ENCODE measurements at places on chromosomes 12 and 14. TPM values are rescaled to one million over a fixed set of nuclear protein-coding genes. Genes with fewer than 3 reads are reported as not detected.

The CACNA2D4 gene
- total RNA-seq, result 1.00 TPM

The DCN gene
- total RNA-seq, result 1,072 TPM

The CCDC38 gene
- total RNA-seq, result not detected

The BMP4 gene
- total RNA-seq, result 10.6 TPM

DNA sequence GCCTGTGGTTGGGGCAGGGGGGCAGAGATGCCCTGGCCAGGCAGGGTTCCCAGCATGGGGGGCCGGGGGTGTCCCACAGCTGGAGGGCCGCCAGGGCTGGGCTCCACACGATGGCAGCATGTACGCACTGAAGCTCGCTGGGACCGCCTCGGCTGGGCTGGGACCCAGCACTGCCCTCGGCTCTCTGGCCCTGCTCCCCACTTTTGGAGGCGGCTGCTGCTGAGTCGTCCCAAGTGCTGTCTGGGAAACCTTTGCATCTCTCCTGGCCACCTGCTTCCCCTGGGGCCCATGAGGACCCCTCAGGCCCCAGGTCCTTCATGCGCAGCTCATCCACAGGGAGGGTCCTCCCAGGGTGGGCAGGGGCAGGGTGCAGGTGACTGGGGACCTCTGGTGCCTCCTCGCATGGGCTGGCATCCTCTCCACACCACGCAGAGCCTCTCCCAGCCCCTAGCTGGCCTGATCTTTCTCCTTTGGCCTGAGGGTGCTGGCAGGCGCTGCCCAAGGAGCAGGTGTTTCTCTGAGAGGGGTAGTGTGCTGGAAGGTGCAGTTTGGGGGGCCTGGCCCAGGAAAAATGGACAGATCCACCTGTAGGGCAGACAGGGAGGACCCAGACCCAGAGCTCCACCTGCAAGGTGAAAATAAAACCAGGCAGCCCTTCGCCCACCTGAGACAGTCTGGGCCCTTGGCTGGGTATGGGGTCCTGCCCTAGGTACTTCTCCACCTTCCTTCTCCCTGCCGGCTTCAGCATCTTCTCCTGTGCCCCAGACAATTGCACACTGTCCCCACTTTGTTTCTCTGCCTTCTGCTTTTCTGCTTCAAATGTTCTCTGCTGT, 46.9 kb downstream of the DLK1 start:
- no peak for DNase-seq
- no peaks in the 10 kb centered on the region for H3K4me1 ChIP-seq
- peaks cover 14% of the 10 kb centered on the region for H3K27me3 ChIP-seq
- H3K27ac ChIP-seq, result no peak overlapping the region

DNA sequence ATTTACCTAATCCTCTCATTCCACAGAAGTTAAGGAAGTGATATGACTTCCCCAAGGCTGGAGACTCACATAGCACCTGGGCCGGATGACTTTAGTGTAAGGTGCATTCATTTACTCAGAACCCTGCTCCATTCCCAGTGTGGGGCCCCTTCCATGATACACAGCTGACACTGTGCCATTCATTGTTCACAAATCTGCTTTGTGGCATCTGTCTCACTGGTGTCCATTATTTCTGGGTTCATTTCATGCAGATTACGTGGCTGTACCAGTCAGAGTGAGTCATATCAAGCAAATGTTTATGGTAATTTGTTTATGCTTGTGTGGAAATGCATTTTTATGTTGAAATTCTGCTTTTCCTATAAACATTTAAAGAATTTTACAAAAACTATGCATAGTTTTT, 5.2 kb downstream of the ANO4 start:
- no peaks in the 10 kb centered on the region for H3K4me1 ChIP-seq
- H3K27me3 ChIP-seq, result peaks cover 8% of the 10 kb centered on the region
- no peaks in the 10 kb centered on the region for H3K36me3 ChIP-seq
- H3K4me3 ChIP-seq, result no peak overlapping the region

GRCh38 chr12:114625294-114625851, 58.6 kb downstream of the TBX3 start:
- H3K4me3 ChIP-seq, result no peak overlapping the region
- H3K4me1 ChIP-seq, result no peaks in the 10 kb centered on the region
- H3K27me3 ChIP-seq, result peaks cover 21% of the 10 kb centered on the region
- no peak overlapping the region for H3K27ac ChIP-seq

DNA sequence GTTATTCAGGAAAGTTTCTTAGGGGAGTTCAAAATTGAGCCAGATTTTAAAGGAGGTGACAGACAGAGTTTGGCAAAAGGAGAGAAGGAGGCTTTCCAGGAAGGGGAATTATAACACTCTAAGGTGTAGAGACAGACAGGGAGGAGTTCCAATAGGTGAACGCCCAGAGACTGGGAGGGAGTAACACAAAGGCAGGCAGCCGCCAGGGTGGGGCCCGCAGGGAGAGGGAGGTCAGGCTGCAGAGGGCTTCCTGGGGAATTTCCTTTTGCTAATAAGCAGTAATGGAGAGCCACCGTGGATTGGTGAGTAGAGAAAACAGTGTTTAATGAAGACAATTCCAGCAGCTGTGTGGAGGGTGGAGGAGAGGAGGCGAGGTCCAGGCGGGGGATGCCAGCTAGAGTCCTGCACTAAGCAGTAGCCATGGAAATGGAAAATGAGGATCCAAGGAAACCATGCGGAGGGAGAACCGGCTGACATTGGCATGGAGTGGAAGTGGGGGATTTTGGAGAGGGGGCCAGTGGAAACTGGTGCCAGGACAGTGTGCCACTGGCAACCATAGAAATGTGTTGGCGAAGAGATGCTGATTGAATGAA, 22.2 kb downstream of the GRIN2B start:
- no peak for DNase-seq
- H3K4me3 ChIP-seq, result no peak overlapping the region
- H3K36me3 ChIP-seq, result no peaks in the 10 kb centered on the region
- H3K27me3 ChIP-seq, result no peaks in the 10 kb centered on the region
- H3K27ac ChIP-seq, result no peak overlapping the region

- no peaks in the 10 kb centered on the region for H3K36me3 ChIP-seq
- no peak for DNase-seq
- no peaks in the 10 kb centered on the region for H3K27me3 ChIP-seq
- no peak overlapping the region for H3K4me3 ChIP-seq
Measured at GRCh38 chr14:103030741-103031565, 26.4 kb downstream of the CDC42BPB start.

DNA sequence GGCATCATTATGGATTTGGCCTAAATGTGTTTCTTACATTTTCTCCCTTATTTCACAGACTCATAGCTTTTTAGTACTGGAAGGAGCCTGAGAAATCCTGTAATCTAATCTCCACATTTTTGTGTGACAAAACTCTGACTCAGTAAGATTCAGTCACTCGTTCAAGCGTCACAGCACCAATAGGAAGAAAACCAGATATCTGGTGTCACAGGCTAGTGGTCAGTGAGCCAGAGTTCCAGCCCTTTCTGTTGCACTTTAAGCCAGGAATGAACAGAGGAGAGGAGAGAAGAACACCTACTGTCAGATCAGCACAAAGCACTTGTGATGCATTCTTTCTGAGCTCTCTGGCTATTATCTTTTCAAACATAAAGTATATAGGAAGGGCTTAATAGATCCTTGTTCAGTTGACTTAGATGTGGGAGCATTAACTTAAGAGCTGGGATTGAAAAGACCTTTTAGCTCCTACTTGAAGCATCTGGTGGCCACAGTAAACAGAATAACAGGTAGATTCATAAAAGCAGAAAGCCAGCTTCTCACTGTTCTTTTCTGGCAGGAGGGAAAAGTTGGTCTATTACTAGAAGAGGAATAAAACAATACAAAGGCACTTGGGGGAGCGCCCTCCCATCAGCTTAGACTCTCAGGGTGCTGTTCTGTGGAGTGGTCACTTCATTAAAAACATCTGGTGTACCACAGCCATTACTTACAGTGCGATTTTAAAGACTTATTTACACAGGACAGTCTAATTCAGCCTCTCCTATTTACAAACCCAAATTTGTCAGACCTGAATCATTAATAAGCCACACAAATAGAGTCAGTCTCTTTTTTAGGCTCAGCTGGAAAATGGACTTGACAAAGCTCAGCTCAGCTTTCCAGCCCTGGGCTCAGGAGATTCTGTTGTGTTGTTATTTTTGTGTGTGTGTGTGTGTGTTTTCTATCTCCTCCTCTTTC, 12.2 kb upstream of the NID2 start:
- H3K27ac ChIP-seq, result no peak overlapping the region
- no peak overlapping the region for H3K4me3 ChIP-seq
- H3K36me3 ChIP-seq, result no peaks in the 10 kb centered on the region
- no peaks in the 10 kb centered on the region for H3K27me3 ChIP-seq
- DNase-seq, result no peak

- no peak for DNase-seq
- no peaks in the 10 kb centered on the region for H3K36me3 ChIP-seq
- H3K4me1 ChIP-seq, result no peaks in the 10 kb centered on the region
- no peak overlapping the region for H3K4me3 ChIP-seq
Measured at GRCh38 chr14:57009585-57010515, 199.6 kb upstream of the OTX2 start.

GRCh38 chr12:28574746-28575592, 384.7 kb downstream of the CCDC91 start:
- no peak overlapping the region for H3K4me3 ChIP-seq
- no peak overlapping the region for H3K27ac ChIP-seq
- peak; percentile 7 for DNase-seq
- H3K36me3 ChIP-seq, result no peaks in the 10 kb centered on the region
- no peaks in the 10 kb centered on the region for H3K4me1 ChIP-seq
- no peaks in the 10 kb centered on the region for H3K27me3 ChIP-seq

- H3K27me3 ChIP-seq, result no peaks in the 10 kb centered on the region
- H3K27ac ChIP-seq, result no peak overlapping the region
- no peaks in the 10 kb centered on the region for H3K36me3 ChIP-seq
- no peak overlapping the region for H3K4me3 ChIP-seq
- no peaks in the 10 kb centered on the region for H3K4me1 ChIP-seq
- DNase-seq, result no peak
Measured at GRCh38 chr12:65525491-65526141, 247.1 kb downstream of the MSRB3 start.

Measured in heart right ventricle (tissue), 16 donors.